HepG2 (cell line): ENCODE measurements at places on chromosomes 12 and 14.

DNA sequence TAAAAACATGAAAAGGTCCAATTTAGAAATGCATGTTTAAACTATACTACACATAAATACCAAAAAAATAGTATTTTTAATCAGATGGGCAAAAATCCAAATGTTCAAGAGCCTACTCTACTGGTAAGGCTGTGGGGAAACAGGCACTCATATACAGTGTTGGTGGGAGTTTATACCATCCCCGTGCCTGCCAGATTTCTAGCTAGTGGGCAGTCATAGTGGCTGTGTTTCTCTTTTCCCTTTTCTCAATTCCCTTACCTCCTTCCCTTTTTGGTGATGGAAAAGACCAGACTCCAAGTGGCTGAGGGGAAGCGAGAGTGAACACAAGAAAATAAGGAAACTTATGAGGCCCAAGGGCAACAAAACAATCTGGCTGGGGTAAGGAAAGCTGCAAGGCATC lies 14.7 kb downstream of the ZNF641 start:
- DNase-seq = no peak

GRCh38 chr12:124466216-124467128 lies 100.9 kb downstream of the NCOR2 start:
- no peak for DNase-seq

GRCh38 chr12:48927261-48927660 lies 2.0 kb upstream of the FKBP11 start:
- DNase-seq = no peak

DNA sequence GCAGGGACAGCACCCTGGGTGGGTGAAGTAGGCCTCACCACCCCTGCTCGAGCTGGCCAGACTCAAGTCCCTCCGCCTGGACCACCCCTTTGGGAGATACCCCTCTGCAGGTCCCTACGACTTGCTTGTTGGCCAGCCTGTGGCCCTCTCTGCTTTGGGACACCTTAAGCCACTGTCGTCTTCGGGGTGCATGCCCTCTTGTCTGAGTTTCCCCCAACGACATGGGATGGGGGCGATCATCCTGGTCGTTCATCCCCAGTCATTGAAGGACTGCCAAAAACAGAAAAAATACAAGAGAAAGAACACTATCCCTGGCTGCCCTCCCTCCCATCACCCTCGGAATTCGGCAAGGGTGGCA lies 151.1 kb downstream of the DPF3 start:
- no peak for DNase-seq

DNA sequence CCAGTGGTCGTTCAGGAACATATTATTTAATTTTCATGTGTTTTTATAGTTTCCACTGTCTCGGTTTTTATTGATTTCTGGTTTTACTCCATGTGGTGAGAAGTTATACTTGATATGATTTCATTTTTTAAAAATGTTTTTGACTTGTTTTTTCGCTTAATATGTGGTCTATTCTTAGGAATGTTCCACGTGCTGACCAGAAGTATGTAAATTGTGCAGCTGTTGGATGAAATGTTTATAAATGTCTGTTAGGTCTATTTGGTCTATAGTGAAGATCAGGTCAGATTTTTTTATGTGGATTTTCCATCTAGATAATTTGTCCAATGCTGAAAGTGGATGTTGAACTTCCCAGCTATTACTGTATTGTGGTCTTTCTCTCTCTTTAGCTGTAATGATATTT lies 433.8 kb upstream of the MIS18BP1 start:
- DNase-seq = no peak

DNA sequence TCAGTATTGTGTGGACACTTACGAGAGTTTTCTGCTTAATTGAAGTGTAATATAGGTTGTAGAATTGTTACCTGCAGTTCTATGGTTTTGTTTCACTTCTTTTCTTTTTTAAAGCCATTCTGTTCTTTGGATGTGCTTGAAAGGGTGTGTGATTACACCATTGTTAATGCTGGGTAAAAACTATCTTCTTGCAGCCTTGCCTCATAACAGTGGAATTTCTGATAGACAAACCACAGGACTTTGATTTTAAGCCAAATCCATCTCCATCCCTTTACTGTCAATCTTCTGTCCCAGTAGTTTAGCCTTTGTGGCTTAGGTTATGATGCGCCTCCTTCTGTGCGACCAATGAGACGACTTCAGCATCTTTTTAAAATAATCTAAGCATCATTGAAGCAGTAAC lies 182.3 kb downstream of the PELI2 start:
- DNase-seq = no peak

DNA sequence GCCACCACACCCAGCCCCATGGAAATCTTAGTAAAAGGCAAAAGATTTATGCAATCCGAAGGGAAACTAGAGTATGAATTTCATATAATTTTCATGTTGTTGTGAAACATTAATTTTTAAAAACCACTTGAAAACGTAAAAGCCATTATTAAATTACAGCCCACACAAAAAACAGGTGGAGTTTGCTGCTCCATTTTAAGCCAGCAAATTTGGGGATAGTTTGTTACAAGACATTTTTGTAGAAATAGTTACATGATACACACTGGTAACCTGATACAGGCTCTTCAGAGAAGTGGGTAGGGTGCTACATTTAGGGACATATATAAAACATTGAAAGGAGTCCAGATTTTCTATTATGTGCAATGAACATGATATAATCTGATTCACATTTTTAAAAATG lies 17.6 kb downstream of the GNPTAB start:
- DNase-seq = no peak

DNA sequence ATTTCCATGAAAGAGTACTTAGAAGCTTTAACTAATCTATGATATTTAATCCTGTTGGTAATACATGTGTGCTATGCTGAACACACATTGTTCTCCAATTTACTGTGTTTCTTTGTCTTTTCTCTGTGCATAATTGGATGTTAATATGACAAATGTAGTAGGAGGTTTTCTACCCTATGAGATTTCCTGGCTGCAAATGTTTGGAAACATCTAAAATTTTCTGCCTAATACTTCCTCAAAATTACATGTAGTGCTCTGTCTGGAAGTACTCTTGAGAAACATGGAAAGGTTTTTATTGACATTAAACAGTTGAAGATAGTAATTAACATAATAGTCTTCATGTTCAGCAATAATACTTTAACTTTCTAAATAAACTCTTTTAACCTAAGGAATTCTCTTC lies 213.0 kb downstream of the KITLG start:
- no peak for DNase-seq

DNA sequence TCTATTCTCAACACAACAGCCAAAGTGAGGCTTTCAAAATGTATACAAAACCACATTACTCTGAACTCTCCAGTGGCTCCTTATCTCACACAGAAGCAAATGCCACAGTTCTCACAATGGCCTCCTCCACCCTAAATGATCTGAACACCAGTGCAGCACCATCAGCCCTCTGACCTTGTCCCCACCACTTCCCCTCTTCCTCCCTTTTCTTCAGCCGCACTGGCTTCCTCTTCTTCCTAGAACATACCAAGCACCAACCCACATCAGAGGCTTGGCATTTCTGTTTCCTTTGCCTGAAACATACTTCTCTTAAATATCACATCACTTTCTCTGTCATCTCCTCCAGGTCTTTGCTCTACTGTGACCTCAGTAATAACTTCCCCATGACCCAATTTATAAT lies 66.3 kb downstream of the GPR135 start:
- DNase-seq = no peak

GRCh38 chr14:35418093-35418492 lies 13.5 kb upstream of the NFKBIA start:
- no peak for DNase-seq
